ENCODE measurements at places on chromosomes 5 and 9.

GRCh38 chr5:3007577-3007976 is 256.1 kb upstream of the IRX2 start:
- no peaks in the 10 kb centered on the region for H3K27me3 ChIP-seq
- no peak overlapping the region for H3K4me3 ChIP-seq
- no peaks in the 10 kb centered on the region for H3K36me3 ChIP-seq
- no peak for DNase-seq

DNA sequence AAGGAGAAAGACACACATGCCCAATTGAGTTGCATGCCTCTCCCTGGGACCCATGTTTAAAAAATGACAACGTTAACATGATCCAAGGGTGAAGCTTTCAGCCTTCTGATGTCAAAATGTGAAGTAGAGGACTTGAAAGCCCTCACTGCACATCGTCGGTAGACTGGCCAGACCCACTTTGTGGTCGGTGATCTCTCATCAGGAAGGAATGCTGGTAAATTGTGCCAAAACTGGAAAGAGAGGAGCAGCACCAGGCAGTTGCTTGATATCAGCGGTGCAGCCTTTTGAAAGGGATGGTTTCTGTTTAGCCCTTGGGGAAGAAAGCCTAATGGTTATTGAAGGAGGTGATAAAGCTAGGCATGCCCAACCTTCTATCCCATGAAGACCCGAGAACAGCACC is 125.3 kb upstream of the MARCHF11 start:
- no peak overlapping the region for H3K27ac ChIP-seq
- H3K4me1 ChIP-seq: no peaks in the 10 kb centered on the region
- H3K27me3 ChIP-seq: no peaks in the 10 kb centered on the region
- DNase-seq: no peak
- H3K36me3 ChIP-seq: no peaks in the 10 kb centered on the region
- H3K4me3 ChIP-seq: no peak overlapping the region

- no peaks in the 10 kb centered on the region for H3K36me3 ChIP-seq
- no peak overlapping the region for H3K27ac ChIP-seq
Observed at GRCh38 chr5:137478043-137478442, 21.1 kb downstream of the SPOCK1 start.

GRCh38 chr5:135587721-135588663 is 9.2 kb upstream of the CXCL14 start:
- peaks cover 5% of the 10 kb centered on the region for H3K27me3 ChIP-seq
- no peak for DNase-seq
- H3K4me3 ChIP-seq: no peak overlapping the region
- no peaks in the 10 kb centered on the region for H3K36me3 ChIP-seq

- H3K4me3 ChIP-seq: no peak overlapping the region
- no peak overlapping the region for H3K27ac ChIP-seq
- H3K4me1 ChIP-seq: no peaks in the 10 kb centered on the region
- H3K27me3 ChIP-seq: no peaks in the 10 kb centered on the region
- H3K36me3 ChIP-seq: no peaks in the 10 kb centered on the region
Observed at GRCh38 chr9:134777153-134777552, 103.5 kb upstream of the FCN2 start.

- peaks cover 50% of the 10 kb centered on the region for H3K4me1 ChIP-seq
- no peak overlapping the region for H3K4me3 ChIP-seq
- no peak for DNase-seq
- H3K36me3 ChIP-seq: no peaks in the 10 kb centered on the region
- H3K27ac ChIP-seq: no peak overlapping the region
- peaks cover 83% of the 10 kb centered on the region for H3K27me3 ChIP-seq
Observed at GRCh38 chr9:37032713-37033112, 1.4 kb downstream of the PAX5 start.

GRCh38 chr5:67253911-67254310 is 57.3 kb upstream of the CD180 start:
- H3K4me1 ChIP-seq: no peaks in the 10 kb centered on the region
- DNase-seq: no peak
- no peak overlapping the region for H3K27ac ChIP-seq
- H3K4me3 ChIP-seq: no peak overlapping the region
- no peaks in the 10 kb centered on the region for H3K36me3 ChIP-seq
- H3K27me3 ChIP-seq: no peaks in the 10 kb centered on the region

- H3K4me3 ChIP-seq: no peak overlapping the region
- no peak overlapping the region for H3K27ac ChIP-seq
- DNase-seq: no peak
Observed at GRCh38 chr5:58080573-58080972, 379.3 kb downstream of the PLK2 start.

DNA sequence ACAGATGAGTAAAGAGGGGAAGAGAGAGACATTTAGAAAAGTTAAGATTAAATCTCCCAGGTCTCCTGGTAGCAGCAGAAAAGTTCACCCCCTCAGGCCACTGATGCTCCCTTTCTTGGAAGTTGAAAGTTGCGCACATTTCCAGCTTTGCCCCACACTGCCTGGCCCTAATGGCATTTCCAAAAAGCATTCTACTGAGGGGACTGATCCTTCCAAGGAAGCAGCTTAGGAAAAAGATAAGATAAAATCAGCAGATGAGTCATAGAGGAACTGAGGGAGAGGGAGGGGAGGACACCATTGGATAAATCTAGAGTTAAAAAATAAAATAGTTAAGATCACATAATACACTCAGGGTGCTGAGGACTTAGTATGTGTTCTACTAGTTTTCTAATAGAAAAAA is 67.6 kb upstream of the SLC12A2 start:
- peaks cover 1% of the 10 kb centered on the region for H3K36me3 ChIP-seq
- DNase-seq: no peak
- no peaks in the 10 kb centered on the region for H3K4me1 ChIP-seq
- no peaks in the 10 kb centered on the region for H3K27me3 ChIP-seq
- H3K4me3 ChIP-seq: no peak overlapping the region

DNA sequence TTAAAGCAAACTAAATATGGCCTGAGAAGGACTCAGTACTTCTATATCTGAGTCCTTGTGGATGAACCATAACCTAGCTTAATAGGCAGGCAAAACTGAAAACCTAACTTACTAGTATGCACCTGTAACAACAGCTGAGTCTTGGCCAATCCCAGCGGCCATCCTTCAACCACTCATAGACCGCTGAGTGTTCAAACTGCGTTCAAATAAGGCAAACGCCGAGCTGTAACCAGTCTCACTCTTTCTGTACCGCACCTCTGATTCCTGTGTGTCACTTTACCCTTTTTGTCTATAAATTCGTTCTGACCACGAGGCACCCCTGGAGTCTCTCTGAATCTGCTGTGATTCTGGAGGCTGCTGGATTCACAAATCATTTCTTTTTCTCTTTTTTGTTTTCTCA is 170.5 kb downstream of the COL23A1 start:
- no peak overlapping the region for H3K4me3 ChIP-seq
- peaks cover 5% of the 10 kb centered on the region for H3K27me3 ChIP-seq
- H3K4me1 ChIP-seq: peaks cover 3% of the 10 kb centered on the region
- DNase-seq: no peak
- H3K27ac ChIP-seq: no peak overlapping the region
- H3K36me3 ChIP-seq: no peaks in the 10 kb centered on the region

DNA sequence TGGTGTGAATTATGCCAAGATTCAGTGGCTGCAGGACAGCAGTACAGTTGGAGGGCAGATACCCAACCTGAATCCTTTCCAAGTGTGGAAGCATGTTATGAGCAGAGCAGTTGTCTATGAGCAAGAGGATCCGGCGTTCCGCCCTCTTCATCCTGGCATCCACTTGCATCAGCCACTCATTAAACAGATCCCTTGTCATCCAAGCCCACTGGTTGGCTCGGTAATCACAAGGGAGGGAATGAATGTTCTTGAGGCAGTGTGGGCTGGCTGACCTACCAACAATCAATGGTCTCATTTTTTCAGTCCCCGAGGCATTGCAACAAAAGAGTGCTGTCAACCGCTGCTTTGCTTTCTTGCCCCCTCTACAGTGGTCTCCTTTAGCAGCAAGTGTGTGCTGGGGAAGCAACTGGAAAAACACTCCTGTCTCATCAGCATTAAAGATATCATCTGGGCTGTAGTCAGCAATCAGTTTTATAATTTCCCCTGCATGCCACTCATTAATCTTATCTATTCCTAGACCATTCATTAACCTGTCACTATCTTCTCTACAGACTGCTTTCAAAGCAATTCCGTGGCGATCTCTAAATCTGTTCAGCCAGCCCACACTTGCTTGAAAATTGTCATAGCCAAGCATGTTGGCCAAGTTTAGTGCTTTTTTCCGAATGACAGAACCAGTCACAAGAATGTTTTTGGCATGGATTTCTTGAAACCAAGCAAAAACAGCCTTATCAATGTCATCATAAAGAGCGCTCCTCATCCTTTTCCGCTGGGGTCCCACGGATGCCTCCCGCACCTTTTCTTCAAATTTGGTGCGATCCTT is 4.9 kb downstream of the TIGD6 start:
- H3K4me3 ChIP-seq: no peak overlapping the region
- no peaks in the 10 kb centered on the region for H3K27me3 ChIP-seq
- H3K4me1 ChIP-seq: peaks cover 14% of the 10 kb centered on the region
- peaks cover 3% of the 10 kb centered on the region for H3K36me3 ChIP-seq
- H3K27ac ChIP-seq: no peak overlapping the region

DNA sequence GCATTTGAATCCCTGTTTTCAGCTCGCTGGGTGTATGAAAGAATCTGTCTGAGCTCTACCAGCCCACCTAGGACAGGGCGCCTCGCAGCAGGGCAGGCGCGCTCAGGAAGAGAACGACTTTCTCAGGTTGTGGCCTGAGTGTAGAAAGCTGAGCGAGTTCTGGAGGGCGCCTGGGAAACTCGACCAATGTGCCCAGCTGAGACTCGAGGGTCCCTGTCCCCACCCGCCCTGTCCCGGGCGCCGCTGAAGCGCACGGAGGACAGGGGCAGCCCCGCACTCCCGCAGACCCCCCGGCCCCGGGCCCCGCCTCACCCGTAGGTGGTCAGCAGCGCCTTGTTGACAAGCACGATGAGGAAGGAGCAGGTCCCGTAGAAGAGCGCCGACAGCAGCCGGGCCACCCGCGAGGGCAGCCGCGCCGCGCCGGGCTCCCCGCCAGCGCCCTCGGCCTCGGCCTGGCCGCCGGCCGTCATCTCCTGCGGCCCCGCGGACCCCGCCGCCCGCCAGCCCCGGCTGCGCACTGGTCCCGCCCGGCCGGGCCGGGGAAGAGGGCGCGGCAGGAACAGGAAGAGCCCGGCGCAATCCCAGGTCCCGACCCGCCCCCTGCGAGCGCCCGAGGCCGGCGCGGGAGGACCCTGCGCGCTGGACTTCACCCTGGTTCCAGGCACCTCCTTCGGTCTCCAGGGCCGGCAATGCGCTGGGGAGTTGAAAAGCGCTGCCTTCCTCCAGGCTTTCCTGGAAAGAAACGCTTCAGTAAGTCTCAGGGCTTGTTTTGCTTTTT is at the start of gene SLC35D2:
SLC35D2 (minus strand) TSS at position 547 of the 778 bp plus-strand sequence; CDS start at position 470, 77 bp downstream.
- H3K27me3 ChIP-seq: no peaks in the 10 kb centered on the region
- peak within 1 kb of the TSS; percentile 62 for H3K4me3 ChIP-seq
- peaks cover 20% of the 10 kb centered on the region for H3K4me1 ChIP-seq
- peaks cover 11% of the 10 kb centered on the region for H3K36me3 ChIP-seq

- peaks cover 88% of the 10 kb centered on the region for H3K4me1 ChIP-seq
- peak; percentile 1 for DNase-seq
Observed at GRCh38 chr5:157279605-157280239, 13.8 kb downstream of the CYFIP2 start.

DNA sequence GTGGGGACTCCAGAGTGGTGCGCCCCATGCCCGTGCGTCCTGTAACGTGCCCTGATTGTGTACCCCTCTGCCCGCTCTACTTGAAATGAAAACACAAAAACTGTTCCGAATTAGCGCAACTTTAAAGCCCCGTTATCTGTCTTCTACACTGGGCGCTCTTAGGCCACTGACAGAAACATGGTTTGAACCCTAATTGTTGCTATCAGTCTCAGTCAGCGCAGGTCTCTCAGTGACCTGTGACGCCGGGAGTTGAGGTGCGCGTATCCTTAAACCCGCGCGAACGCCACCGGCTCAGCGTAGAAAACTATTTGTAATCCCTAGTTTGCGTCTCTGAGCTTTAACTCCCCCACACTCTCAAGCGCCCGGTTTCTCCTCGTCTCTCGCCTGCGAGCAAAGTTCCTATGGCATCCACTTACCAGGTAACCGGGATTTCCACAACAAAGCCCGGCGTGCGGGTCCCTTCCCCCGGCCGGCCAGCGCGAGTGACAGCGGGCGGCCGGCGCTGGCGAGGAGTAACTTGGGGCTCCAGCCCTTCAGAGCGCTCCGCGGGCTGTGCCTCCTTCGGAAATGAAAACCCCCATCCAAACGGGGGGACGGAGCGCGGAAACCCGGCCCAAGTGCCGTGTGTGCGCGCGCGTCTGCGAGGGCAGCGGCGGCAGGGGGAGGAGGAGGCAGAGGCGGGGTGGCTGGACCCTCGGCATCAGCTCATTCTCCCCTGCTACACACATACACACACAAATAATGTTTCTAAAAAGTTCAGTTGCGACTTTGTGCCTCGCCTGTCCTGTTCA is 668 bp downstream of the GLIS3 start:
- H3K4me1 ChIP-seq: peaks cover 46% of the 10 kb centered on the region
- H3K4me3 ChIP-seq: peak overlapping the region; percentile 86
- peaks cover 7% of the 10 kb centered on the region for H3K27me3 ChIP-seq
- DNase-seq: peak; percentile 61
- H3K36me3 ChIP-seq: no peaks in the 10 kb centered on the region

DNA sequence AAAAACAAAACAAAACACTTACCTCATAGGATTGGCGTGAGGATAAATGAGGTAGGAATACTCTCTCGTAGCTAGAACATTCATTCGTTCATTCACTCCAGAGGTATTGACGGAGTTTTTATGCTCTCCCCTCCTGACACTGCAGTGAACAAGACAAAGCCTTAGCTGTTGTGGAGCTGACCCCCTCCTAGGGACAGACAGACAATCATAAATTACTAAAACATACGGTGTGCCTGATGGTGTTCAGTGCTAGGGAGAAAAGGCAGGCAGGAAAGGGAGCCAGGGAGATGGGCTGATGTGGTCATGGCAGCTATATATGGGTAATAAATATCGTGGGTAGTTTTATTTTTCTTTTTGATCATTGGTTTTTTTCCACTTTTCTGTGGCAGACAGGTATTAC is 5.7 kb upstream of the BRD3 start:
- DNase-seq: no peak
- H3K27ac ChIP-seq: no peak overlapping the region
- H3K4me1 ChIP-seq: peaks cover 5% of the 10 kb centered on the region
- H3K36me3 ChIP-seq: peaks cover 7% of the 10 kb centered on the region
- peaks cover 13% of the 10 kb centered on the region for H3K27me3 ChIP-seq

- peaks cover 34% of the 10 kb centered on the region for H3K4me1 ChIP-seq
- peak; percentile 26 for DNase-seq
- H3K4me3 ChIP-seq: peak within 1 kb of the TSS; percentile 82
- peak within 1 kb of the TSS; percentile 79 for H3K27ac ChIP-seq
Observed at GRCh38 chr9:112174965-112175795, at the start of gene SUSD1. Gene SUSD1 (minus strand): TSS chr9:112175297. CDS start chr9:112175235, 62 bp downstream.

GRCh38 chr5:77235846-77236721 is 25.6 kb downstream of the PDE8B start:
- no peak overlapping the region for H3K4me3 ChIP-seq
- H3K27me3 ChIP-seq: peaks cover 31% of the 10 kb centered on the region
- no peaks in the 10 kb centered on the region for H3K36me3 ChIP-seq
- peaks cover 3% of the 10 kb centered on the region for H3K4me1 ChIP-seq
- no peak for DNase-seq

DNA sequence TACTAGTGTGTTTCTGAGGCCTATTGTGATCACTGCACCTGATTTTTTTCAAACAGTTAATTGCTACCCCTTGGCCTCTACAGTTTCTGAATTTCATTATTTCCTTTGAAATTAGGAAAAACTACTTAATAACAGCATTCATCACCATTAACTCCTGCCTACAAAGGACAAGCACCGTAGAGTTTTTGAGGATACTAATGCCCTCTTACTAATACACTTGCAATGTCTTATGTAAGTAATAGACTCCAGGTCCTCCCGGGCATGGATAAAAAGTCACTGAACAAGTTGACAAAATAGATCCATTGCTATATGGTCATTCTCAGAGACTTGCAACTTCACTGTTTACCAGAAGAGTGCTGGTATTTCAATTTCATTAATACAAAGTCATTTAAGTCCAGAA is 1172.5 kb downstream of the CDH12 start:
- no peak for DNase-seq
- no peaks in the 10 kb centered on the region for H3K27me3 ChIP-seq
- H3K36me3 ChIP-seq: no peaks in the 10 kb centered on the region
- no peak overlapping the region for H3K27ac ChIP-seq
- no peak overlapping the region for H3K4me3 ChIP-seq

All from activated naive CD4-positive, alpha-beta T cell treated with anti-CD3 and anti-CD28 coated beads for 36 hours (primary cell).